ENCODE measurements at places on chromosomes 2 and 18.
A peak's percentile ranks its signal among the peaks of the same experiment; 100 is the strongest.

- DNase-seq: no peak
Measured at GRCh38 chr2:10320575-10320931, 17.8 kb downstream of the HPCAL1 start.

DNA sequence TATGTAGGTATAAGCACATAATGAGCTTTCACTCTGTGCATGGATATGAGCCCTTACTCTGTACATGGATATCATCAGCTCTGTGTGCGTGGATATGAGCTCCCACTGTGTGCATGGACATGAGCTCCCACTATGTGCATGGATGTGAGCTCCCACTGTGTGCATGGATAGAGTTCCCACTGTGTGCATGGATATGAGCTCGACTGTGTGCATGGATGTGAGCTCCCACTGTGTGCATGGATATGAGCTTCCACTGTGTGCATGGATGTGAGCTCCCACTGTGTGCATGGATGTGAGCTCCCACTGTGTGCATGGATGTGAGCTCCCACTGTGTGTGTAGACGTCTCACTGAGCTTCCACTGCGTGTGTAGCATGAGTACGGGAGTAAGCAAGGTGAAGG is 149.3 kb upstream of the ALKAL2 start:
- DNase-seq: no peak

- DNase-seq: no peak
Measured at GRCh38 chr2:229297247-229297646, 26.2 kb upstream of the PID1 start.

GRCh38 chr2:28895189-28895893 is 874 bp downstream of the WDR43 start:
- DNase-seq: no peak

- peak; percentile 6 for DNase-seq
Measured at GRCh38 chr2:120219766-120220165, 3.4 kb downstream of the TMEM185B start.

DNA sequence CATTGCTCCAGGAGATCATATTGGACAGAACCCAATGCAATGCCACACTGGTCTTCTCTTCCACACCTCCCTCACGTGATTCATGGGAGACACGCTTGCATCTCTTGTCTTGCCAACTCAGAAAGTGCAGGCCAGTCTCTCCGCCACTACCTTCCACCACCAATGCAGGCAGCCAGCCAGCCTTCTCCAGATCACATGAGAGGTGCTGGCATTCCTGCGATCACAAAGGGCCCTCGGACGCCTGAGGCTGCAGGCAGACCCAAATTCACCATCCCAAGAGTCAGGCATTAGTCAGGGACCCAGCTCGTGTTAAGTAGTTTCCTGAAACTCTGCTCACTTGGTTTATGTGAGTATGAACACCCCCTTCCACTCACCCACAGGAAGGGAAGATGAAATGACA is 437.0 kb upstream of the ETAA1 start:
- DNase-seq: no peak

- DNase-seq: no peak
Measured at GRCh38 chr2:67564076-67564475, 166.9 kb downstream of the ETAA1 start.

DNA sequence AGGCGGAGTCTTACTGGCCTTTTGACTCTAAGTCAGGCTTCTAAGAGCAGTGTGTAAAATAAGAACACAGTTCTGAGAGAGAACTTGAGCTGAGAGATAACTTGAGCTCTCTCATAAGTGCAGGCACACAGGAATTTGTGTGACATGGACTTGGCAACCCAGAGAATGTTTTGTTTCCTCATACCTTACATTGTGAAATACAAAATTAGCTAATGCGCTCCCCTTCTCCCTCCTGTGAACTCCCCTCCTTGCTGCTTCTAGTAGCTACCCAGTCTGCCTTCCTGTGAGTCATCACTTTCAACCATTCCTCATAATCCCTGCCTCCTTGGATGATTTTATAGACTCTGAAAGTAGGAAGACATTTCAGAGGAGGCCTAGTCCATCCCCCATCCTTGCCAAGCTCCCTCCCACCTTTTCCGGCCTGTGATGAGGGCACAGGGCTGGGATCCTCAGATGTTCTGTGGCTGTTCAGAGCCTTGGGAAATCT is 22.6 kb downstream of the FER1L5 start:
- no peak for DNase-seq

- DNase-seq: no peak
Measured at GRCh38 chr18:1797235-1797634, 774.1 kb downstream of the METTL4 start.

All from hippocampal formation (tissue), 2 donors.